Stimulated activated CD4-positive, alpha-beta T cell treated with anti-CD3 and anti-CD28 coated beads, Interleukin-4, amount 100 ng/mL, for 1 hour (primary cell): ENCODE measurements at places on chromosomes 1 and 21.

DNA sequence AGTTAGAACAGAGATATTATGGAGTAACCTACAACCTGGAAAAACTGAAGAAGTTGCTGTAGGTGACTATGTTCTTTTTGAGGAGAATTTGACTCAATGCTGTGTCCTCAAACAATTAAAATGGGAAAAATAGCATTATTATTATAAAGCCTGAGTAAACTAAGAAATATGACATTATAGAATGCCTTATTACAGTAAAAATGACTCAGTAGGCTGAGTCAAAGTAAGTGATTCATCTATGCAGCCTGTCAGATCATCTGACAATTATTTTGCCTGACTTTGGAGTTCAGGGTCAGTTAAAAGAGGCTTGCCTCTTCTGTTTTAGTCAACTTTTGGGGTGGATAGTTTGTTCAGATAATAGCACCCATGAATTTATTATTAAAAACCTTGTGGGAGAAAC, 150.8 kb upstream of the PTGFR start:
- DNase-seq: no peak

- DNase-seq: no peak
Observed at GRCh38 chr1:78543941-78544643, 53.3 kb downstream of the PTGFR start.

DNA sequence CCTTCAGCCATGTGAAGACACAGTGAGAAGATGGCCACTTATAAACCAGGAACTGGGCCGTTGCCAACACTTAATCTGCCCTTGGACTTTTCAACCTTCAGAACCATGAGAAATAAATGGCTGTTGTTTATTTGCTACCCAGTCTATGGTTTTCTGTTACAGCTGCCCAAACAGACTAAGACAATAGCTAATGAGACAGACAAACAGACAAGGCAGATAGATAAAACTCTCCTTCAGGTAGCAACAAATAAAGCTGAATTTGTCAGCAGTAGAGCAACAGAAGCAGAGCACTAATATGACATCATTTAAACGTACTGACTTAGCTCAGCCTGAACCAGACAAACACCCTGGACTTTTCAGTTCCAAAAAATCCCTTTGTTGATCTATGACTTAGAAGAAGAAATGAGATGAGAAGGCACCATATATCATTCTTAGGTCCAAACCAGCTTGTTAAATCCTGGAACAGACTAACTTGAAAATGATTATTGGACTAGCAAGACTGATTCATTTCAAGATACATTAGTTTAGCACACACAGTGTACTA, 27.0 kb downstream of the ZZZ3 start:
- no peak for DNase-seq

DNA sequence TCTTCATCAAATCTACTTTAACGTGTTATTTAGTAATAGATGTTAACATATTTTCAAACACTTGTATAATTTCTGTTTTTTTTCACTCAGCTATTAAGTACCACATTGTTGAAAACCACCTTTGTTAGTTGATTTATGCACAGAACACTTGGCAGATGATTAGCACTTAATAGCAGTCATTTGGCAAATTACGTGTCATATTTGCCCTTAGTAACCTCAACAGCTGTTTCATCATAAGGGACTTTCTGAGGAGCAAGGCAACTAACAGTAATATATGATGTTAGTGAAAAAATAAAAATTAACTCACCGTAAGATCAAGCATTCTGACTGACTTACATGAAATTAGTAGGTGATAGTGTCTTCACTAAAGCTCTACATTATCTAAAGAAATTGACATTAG, 186.4 kb downstream of the HMCN1 start:
- no peak for DNase-seq

DNA sequence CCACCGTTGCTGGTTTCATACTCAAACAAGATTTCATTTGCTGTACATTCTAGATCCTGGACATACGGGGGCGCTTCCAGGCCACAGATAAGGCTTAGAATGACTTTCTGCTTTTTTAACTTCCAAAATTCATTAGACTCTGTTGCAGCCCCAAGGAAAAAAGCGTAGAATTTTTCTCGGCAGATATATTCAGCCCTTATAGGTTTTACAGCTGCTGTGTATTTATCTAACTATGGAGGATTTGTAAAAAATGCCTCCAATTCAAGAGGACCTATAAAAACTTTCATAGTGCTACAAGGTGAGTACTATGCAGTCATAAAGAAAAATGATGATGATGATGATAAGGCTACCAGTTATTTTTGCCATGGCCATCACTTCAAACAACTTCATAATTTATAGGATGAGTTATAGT, 51.6 kb downstream of the SLC30A10 start:
- no peak for DNase-seq

GRCh38 chr1:116754198-116754977, at the start of gene CD2:
Gene CD2 (plus strand): TSS chr1:116754430. CDS start chr1:116754493, 63 bp downstream.
- DNase-seq: peak; percentile 53

DNA sequence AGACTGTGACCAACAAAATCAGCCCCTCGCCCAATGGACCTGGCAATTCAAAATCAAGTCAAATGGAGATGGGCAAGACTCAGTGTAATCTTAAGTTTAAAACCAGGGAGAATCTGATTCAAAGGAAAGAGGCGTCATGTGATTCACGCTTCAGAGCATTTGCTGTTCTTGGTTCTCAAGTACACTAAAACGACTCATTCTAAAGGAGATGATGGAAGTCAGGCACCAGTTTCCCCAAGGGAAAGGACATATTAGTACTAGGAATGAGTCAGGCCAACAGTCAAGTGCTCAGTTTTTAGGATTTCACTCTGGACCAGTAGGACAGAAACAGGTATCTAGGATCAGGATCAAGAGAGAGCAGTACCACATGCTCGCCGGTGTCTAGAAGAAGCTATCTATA, 429.6 kb downstream of the PLPP3 start:
- no peak for DNase-seq

DNA sequence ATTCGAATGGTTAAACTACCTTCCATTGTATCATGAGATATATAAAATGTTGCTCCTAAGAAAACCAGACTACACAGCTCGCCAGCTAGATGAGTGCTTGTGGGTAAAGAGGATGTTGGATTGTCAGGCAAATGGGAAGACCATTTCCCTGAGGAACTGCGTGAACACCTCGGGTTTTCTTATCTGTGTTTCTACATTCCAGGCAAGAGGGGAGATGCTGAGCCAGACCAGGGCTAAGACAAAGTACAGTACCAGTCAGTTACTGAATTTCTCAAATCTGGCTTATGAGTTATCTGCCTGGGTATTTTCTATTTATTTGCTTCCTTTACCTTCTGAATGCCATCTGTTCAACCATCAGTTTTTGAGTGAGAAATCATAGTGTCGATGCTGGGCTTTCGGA, 170.8 kb downstream of the PLA2G4A start:
- DNase-seq: no peak

GRCh38 chr1:212917858-212918257, 32.5 kb upstream of the VASH2 start:
- no peak for DNase-seq

DNA sequence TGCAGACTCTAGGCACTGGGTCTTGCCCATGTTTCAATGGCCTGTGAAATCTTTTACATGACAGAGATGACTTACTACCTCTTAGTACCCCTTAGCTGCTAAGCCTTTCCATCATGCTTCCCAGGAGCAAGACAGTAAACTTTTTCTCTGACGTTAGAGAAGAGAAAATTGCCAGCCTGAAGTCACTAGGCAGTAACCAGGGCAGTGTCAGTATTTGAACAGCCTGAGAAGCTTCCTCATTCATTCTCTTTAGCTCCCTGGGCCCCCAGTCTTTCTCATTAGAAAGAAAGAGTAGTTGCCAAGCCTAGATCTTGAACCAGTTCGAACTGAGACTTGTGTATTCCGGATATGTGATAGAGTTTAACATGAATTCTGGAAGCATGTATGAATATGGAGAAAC, 99.2 kb downstream of the ERG start:
- no peak for DNase-seq

DNA sequence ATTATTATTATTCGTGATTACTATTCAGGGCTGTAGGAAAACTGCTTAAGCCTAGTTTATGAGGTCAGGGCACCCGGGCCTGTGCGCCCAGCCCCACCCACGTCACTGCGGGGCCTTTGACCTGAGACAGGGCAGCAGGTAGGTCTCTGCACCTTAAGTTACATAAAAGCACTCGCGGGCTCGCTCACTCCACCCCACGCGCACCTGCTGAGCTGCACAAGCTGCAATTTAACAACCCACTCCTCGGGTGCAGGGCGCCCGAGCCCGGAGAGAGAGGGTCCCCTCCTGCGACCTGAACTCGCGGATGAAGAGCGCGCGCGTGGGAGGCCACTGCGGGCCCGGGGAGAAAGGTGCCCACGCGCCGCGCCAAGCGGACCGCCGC, 477 bp downstream of the ICMT start:
- DNase-seq: no peak

DNA sequence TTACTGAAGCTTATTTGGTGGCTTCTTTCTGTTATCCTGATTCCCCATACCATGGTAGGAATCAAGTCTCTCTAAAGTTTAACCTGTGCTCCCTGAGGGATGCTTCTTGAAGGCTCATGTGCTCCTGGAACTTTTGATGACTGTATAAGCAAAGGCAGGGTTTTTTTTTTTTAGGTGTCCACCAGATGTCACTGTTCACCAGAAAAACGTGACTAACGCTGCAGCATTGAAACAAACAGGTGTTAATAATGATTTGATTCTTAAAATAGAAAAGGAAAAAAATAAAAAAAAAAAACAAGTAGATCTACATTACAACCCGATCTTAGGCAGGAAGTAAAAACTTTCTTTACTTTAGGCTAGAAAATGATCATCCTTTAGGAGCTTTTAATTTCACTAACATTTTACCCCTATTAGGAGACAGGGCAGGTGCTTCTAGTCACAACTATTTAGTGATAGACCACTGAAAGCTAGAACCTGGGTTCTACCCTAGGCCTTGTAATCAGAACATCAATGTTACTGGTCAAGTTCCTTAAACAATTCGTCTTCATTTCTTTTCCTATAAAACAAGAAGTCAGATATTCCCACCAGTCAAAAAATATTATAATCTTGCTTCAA, 223.0 kb downstream of the PLA2G4A start:
- no peak for DNase-seq

DNA sequence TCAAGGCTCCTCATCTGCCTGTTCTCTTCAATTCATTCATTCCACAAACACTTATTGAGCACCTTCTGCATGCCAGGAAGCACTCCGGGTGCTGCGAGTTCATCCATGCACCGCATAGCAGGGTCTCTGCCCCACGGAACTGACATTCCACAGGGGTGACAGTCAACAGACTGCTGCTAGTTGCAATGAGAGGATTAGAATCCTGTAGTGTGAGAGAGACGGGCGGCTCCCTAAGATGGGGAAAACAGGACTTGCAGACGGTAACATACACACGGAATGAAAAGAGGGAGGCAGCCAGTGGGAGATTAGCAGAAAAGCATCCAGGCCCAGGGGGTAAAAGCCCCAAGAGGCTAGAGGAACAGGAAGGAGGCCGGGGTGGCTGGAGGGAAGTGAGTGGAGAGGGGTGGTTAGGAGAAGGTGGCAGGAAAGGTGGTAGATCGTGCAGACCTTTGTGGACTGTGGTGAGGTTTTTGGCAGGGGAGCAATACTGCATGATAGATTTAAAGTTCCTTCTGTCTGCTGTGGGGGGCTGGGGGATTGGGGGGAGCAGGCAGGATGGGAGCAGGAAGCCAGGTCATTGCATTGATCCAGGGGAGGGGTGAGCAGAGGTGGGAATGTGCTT, 6.6 kb downstream of the TNFRSF8 start:
- no peak for DNase-seq

- peak; percentile 16 for DNase-seq
Observed at GRCh38 chr1:119674835-119675289, 26.8 kb upstream of the ZNF697 start.
